HCT116 (cell line): ENCODE measurements at places on chromosomes 5 and 9.

GRCh38 chr5:144093868-144094267 lies 76.6 kb downstream of the YIPF5 start:
- no peak for DNase-seq

DNA sequence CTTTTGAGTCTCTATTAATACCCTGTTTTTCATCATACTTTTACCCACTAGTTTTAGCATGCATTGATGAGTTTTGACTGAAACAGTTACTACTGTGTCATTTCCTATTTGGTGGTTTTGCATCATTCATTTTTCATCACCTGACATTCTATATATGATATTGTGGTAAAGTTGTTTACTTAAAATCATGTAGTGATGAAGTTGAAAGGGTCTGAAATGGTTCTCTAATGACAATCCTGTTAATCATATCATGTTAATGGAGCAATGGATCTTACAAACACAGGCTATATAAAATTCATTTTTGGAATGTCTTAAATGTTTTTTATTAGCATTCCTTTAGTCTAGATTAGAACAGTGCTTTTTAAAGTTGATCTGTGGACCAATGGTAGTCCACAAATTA lies 84.1 kb downstream of the ERBIN start:
- DNase-seq: no peak

GRCh38 chr5:35454011-35454525 lies 163.6 kb upstream of the SPEF2 start:
- DNase-seq: no peak

- no peak for DNase-seq
These were observed 68.5 kb upstream of the NAA35 start for GRCh38 chr9:85872463-85872862.
